ENCODE measurements at places on chromosomes 4 and X.

- no peak for DNase-seq
Measured at GRCh38 chr4:150037251-150037856, 40.9 kb upstream of the DCLK2 start.

DNA sequence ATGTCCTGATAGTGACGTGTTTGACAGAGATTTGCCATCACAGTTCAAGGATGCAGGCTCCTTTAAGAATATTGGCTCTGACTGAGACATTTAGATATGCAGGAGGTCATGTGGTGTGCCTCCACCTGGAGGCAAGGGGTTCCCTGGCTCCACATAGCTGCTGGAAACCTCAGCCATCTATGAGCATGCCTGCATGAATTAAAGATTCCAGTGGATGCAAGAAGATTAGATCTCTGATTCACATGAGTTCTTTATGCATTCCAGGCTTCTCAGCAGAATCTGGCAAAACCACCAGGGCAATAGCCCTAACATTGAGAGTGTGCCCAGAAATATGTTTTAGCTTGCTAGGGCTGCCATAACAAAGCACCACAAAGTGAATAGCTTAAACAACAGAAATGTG, 298.5 kb upstream of the AADAT start:
- no peak for DNase-seq

DNA sequence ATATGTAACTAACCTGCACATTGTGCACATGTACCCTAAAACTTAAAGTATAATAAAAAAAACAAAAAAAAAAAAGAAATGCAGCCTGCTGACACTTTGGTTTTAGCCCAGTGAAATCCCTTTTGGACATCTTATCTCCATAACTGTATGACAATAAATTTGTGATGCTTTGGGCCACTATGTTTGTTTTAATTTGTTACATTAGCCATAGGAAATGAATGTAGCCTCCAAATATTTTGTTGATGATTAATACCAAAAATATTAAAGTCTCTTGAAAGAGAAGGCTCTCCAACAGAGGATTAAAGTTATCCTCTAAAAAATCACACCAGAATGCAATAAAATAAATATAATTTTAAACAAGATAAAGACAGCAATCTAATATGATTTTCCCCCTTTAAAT, 852.7 kb upstream of the SLIT2 start:
- no peak for DNase-seq

- DNase-seq, result no peak
Measured at GRCh38 chr4:40672528-40673522, 43.2 kb upstream of the RBM47 start.

- no peak for DNase-seq
Measured at GRCh38 chr4:18981234-18981615, 959.7 kb upstream of the LCORL start.

DNA sequence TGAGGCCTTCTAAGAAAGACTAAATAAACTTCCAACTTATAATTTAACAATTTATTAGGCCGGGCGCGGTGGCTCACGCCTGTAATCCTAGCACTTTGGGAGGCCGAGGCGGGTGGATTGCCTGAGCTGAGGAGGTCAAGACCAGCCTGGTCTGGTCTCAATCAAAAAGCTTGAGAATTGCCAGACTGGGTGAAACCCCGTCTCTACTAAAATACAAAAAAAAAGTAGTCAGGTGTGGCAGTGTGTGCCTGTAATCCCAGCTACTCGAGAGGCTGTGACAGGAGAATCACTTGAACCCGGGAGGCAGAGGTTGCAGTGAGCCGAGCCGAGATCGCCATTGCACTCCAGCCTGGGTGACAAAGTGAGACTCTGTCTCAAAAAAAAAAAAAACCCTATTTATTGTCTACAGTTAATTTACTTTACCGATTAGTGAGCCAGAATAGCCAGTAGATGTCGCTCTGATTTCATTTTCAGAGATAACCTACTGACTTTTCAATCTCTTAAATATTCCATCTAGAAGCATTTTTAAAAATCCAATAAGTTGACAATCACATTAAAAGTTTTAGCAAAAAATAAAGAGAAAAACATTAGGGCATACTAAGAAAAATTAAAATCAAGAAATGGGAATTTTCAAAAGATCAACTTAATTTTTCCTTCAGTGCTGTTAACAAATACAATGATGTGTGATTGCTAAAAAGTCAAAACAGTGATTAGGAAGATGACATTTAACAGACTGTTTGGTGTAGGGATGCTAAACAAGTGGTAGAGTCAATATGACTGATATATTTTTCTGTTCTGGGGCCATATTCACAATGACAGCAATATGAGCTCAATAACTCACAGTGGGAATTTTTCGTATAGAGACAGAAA, 4.3 kb upstream of the SHROOM3 start:
- DNase-seq, result peak; percentile 15

- DNase-seq, result no peak
Measured at GRCh38 chrX:69291116-69291515, 125.9 kb upstream of the PJA1 start.

GRCh38 chr4:38056011-38056685, 96.0 kb downstream of the PTTG2 start:
- no peak for DNase-seq

GRCh38 chr4:108937066-108937465, 174.2 kb upstream of the ETNPPL start:
- no peak for DNase-seq

DNA sequence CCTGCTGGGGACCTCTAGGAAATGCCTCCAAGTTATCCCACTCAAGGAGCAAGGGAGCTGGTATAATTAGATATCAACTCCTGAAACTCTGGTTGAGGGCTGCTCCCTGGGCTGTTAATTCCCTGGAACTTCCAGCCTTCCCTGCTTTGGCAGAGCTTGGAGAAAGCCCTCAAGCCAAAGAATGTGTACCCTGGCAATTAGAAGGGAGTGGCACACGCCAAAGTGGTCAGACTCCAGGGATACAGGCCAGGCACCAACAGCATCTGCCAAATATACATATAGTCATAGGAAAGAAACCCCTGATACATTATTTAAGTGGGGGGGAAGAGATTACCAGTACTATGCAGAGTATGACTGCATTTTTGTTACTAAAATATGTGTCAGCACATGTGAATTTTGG, 616.8 kb downstream of the BCOR start:
- no peak for DNase-seq

- no peak for DNase-seq
Measured at GRCh38 chr4:66486068-66486467, 815.8 kb upstream of the EPHA5 start.
